ENCODE measurements at places on chromosomes 7 and 10.

DNA sequence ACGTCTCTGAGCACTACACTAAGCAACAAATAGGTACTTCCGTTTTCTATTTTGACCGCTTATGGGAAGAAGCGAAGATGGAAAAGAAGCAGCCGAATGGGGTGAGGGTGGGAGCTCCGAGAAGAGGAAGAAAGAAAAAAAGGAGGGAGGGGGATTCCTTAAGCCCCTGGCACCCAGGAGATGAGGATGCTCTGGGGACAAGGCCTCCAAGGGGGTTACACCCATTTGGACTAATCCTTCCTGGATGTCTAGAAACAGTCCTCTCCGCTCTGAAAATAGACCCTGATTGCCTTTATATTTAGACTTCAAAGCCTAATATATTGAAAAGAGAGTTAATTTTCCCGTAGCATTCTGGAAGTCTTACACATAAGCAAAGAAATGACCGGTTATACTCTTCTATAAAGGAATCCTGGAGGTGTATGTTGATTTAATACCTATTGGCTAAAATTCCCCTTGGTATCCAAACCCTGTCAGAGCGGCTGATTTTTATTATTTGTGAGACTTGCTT lies 676 bp upstream of the HTR7 start:
- DNase-seq, result no peak

DNA sequence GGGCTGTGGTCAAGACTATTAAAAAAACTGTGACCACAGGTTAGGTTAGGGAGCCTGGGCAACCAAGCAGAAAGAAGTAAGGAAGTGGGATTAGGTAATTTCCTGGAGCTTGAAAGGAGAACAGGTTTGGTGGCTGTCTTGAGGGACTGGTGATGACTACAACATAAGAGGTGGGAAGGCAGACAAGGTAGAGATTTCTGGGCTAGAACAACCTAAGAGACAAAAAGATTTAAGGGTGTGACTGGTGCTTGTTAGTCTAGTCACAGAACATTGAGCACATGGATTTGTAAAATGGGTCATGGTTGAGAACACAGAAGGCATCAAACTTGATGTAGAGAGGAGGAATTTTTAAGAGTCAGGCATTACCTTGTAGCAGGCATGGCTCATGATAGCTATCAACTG lies 123.7 kb upstream of the ASAH2 start:
- DNase-seq, result no peak

DNA sequence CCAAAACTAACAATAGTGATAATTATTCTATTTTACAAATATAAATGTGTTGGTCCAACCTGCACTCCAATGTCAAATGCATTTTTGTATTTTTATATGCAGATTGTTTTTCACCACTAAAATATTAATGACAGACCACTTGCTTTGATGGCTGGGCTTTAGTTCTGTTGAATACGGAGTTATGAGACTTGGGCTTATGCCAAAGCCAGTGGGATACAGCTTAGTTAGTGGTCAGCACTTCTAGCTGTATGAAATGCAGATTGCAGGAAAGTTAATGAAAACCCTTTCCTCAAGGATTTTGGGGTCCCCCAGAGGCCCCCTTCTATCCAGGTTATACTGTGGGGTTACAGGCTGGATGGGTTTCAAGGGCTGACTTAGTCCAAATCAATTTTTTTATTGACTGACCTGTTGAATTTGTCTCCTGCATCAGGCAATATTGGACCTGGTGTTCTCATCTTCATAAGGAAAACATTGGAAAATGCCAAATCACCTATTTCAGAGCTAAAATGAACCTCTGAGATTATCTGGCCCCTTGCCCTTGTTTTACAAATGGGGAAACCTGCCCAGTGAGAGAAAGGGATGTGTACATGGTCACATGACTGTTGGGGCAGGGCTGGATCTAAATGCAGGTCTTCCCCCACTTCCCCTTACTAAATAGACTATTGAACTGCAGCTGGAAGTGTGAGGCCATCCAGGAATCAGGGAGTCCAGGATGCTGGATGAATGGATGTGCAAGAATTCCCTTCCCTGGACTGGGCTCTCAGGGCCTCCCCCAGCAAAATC lies 1085.3 kb downstream of the KCNMA1 start:
- no peak for DNase-seq

GRCh38 chr10:42615419-42615818 lies 23.0 kb downstream of the ZNF33B start:
- no peak for DNase-seq

GRCh38 chr7:129298268-129298893 lies 73.6 kb downstream of the AHCYL2 start:
- peak; percentile 39 for DNase-seq

DNA sequence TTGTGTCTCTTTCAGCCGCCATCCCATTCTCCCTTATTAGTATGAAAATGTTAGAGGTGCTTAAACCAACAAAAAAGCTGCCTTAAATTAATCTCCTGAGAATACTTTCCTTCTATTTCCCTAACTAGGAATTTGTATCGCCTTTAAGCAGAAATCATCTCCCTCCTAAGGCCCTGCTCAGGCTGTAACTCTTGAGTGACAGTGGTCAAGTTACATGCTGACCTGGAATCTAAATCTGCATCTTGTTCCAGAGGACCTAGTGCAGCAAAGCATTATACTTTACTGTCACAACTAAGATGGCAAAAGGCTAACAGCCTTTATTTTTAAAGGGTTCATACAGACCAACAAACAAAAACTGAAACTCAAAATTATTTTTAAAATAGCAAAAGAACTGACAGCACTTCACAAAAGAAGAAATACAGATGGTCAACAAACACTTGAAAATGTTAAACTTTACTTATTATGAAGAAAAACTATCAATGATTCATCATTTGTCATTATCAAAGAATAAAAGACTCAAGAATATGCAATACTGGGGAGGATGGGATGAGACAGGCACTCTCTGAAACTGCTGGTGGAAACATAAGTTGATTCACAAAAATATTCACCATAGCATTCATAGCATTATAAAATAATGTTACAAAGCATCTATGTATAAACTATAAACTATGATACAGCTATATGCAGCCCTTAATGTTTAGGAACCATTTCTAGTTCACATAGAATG lies 11.0 kb downstream of the CYREN start:
- DNase-seq, result no peak

DNA sequence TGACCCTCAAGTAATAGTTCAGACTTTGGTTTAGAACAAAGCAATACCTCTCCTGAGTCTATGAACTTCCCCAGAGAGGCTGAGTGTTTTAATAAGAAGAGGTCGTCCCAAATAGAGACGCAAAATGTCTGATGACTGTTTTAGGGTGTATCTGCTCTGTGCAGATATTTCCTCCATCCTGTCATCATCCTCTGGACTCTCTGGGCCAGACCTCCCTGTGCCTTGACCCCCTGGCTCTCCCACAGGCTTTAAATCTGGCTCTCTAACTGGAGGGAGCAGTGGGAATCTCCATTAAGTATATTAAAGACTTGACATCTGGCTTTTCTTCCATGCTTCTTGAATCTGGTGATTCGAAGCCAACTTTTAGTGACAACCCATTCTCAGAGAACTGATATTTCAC lies 633.3 kb downstream of the INHBA start:
- DNase-seq, result no peak

DNA sequence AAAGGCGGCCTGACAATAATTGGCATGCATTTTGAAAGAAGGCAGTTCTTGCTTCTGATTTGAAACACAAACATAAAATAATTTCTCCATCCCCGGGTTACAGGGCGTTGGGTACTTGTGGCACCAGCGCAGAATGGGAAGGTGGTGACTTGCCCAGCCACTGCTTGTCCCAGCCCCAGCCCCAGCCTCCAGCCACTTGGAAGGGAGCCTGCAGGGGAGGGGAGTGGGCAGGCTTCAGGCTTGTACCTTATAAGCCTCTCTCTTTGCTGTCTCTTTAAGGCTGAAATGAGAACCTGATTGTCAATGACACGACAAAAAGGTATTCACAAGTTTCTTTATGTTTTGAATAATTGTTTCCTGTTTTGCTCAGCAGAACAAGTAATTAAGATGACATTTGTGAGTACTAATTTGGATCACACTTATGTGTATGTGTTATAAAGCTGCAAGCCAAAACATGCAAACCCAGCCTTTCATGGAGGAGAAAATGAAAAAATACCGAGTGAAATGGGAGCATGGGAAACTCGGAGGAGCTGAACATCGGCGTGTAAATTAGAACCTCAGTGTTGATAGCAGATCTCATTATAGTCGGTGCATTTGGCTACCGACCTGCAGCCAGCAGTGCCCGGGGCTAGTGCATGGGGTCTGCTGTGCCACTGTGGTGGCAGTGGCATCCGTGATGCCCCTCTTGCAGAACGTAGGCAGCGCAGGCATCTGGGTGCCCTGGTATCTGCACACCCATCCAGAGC lies 129.9 kb downstream of the EBF3 start:
- DNase-seq, result no peak

DNA sequence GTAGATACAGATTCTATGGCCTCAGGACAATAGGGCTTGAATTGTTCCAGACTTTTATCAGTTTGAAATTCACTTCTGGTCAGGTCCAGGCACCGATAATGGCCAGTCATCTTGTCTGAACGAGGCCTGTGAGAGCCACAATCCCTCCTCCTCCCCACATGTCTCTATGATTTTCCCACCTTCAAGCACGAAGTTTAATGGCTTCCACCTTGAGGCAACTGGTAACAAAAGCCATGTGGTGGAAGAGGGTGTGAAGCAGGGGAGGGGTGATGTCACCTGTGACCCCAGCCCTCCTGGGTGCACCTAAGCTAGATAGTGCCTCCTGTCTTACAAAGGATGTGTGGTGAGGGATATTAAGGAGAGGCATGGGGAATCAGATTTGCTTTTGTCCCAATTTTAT lies 89.2 kb downstream of the PCGF5 start:
- DNase-seq, result no peak

DNA sequence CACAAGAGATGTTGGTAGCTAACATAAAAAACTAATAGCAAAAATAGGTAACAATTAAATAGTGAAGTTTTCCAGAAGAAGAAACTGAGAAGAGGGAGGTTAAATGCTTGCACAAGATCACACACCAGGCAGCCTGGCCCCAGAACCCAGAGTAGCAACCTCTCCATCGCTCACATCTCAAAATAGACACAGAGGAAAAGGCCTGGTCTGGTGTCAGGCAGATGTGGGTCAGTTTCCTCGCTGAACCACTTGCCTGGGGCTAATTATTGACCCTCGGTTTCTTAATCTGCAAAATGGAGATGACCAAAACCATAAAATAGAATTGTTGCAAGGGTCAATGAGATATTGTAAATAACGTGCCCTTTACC lies 44.5 kb upstream of the STK17A start:
- no peak for DNase-seq

- peak; percentile 48 for DNase-seq
These were observed 2.8 kb downstream of the CALHM3 start for GRCh38 chr10:103476046-103476768.

GRCh38 chr7:139103057-139103815 lies 6.3 kb downstream of the ZC3HAV1 start:
- no peak for DNase-seq

GRCh38 chr7:150569245-150569955 lies 2.2 kb downstream of the GIMAP4 start:
- no peak for DNase-seq

DNA sequence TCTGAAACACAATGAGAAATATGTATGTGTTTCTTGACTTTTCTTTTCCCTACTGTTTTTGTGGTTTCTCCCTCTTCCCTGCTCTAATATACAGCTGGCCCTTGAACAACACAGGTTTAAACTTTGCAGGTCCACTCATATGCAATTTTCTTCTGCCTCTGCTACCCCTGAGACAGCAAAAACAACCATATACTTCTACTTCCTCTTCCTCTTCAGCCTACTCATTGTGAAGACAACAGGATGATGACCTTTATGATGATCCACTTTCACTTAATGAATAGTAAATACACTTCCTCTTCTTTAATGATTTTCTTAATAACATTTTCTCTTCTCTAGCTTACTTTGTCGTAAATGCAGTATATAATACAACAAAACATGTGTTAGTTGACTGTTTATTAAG lies 35.0 kb upstream of the DGKB start:
- no peak for DNase-seq

GRCh38 chr7:21427871-21428658 lies at the start of gene SP4:
Gene SP4 (plus strand): TSS chr7:21428083. CDS start chr7:21428252, 169 bp downstream.
- DNase-seq, result peak; percentile 96

DNA sequence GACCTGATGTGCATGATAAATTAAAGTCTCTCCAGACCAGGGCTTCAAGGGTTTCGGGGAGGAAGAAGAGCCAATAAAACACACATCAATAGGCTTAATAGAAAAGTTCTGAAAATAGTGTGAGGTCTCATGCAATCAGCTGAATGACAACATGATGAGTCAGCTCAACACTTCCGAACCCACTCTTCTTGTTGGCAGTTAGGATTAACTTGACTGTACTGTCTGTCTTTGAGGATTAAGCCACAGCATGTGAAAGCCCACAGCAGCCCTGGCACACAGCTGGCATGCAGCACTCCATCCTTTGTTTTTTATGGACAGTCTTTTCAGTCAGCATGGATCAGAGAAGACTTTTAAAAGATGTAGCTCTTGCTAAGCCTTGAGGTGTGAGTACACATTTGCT lies 526.9 kb upstream of the VSTM2A start:
- no peak for DNase-seq

GRCh38 chr10:84521013-84521412 lies 192.6 kb downstream of the CCSER2 start:
- DNase-seq, result no peak

- DNase-seq, result no peak
These were observed 544.1 kb downstream of the HTR7 start for GRCh38 chr10:90313576-90314325.

GRCh38 chr7:158097453-158098124 lies 490.0 kb downstream of the PTPRN2 start:
- DNase-seq, result no peak

DNA sequence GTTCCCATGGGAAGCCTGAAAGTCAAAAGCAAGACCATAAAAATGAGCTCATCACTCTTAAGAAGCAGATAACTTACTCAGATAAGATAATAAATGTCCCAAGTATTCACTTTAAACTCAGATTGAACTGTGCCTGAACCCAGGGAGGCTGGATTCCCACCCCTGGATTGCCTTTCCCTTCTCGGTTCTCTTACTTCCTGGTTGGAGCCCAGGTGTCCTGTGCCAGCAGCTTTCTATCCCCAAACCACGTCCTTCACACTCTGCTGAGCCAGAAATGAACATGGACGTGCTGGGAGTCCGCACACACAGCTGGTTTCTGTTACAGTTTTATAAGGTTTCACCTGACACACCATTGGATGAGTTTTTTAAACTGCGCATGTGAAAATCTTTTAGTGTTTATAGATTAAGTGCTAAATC lies 636.2 kb upstream of the IGFBP3 start:
- DNase-seq, result no peak

DNA sequence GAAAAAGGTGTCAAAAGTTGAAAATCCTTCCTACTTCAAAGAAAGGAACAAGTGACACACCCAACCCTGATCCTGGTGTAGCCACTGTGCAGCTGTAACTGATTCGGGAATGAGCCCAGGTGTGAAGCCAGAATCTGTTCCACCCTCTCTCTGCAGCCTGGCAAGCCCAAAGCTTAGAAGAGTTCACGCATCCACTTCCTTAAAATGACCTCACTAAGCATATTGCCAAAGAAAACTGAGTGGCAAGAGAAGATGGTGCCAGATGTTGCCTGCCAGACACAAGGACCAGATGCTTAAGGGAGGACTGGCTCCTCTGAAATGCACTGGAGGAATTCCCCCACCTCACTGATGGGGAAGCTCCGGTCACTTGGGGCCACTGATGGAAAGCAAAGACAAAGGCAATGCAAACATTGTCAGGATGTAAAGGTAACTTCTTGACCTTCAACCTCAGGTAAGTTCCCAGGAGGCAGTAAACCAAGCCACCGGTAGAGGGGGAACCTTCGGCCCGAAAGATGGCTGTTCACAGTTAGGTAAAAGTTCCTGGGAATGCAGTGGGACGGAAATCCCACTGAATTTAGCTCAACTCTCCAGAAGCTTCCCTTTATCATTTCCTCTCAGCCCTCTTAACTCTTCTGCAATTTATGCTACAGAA lies 554.9 kb downstream of the KCNMA1 start:
- DNase-seq, result no peak

- DNase-seq, result peak; percentile 4
These were observed 55.0 kb downstream of the C1GALT1 start for GRCh38 chr7:7237201-7237977.

Data from nephron progenitor cell (in vitro differentiated cells).